ENCODE measurements at places on chromosomes 16 and 17. TPM values are rescaled to one million over a fixed set of nuclear protein-coding genes. Genes with fewer than 3 reads are reported as not detected.
A peak's percentile ranks its signal among the peaks of the same experiment; 100 is the strongest.

VAT1L gene
- polyA plus RNA-seq, result 14.8 TPM

DNA sequence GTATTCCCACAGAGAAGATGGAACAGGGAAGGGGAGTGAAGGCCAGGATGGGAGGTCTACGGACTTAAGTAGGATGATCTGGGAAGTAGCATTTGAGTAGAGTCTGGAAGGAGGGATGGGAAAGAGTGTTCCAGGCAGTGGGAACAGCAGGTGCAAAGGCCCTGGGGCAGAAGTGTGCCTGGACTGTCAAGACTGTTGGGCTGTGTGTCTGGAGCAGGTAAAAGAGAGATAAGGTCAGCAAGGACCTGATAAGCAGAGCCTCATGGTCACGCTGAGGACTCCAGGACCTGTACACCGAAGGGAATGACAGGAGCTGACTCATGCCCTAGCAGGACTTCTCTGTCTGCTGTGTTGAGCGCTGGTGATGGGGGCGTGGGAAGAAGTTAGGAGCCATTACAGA is 723 bp upstream of the CARD14 start:
- peaks cover 10% of the 10 kb centered on the region for H3K27me3 ChIP-seq
- DNase-seq, result no peak
- H3K4me1 ChIP-seq, result no peaks in the 10 kb centered on the region
- no peaks in the 10 kb centered on the region for H3K36me3 ChIP-seq
- H3K27ac ChIP-seq, result no peak overlapping the region

NXPH3 gene
- polyA plus RNA-seq, result 0.52 TPM

GRCh38 chr17:10010752-10011151 is 105.7 kb upstream of the RCVRN start:
- no peak overlapping the region for H3K4me3 ChIP-seq
- DNase-seq, result no peak
- H3K27me3 ChIP-seq, result no peaks in the 10 kb centered on the region
- H3K4me1 ChIP-seq, result no peaks in the 10 kb centered on the region

- DNase-seq, result no peak
- no peak overlapping the region for H3K4me3 ChIP-seq
- H3K27me3 ChIP-seq, result no peaks in the 10 kb centered on the region
- no peaks in the 10 kb centered on the region for H3K36me3 ChIP-seq
Observed at GRCh38 chr16:26599785-26600104, 467.0 kb upstream of the C16orf82 start.

DNA sequence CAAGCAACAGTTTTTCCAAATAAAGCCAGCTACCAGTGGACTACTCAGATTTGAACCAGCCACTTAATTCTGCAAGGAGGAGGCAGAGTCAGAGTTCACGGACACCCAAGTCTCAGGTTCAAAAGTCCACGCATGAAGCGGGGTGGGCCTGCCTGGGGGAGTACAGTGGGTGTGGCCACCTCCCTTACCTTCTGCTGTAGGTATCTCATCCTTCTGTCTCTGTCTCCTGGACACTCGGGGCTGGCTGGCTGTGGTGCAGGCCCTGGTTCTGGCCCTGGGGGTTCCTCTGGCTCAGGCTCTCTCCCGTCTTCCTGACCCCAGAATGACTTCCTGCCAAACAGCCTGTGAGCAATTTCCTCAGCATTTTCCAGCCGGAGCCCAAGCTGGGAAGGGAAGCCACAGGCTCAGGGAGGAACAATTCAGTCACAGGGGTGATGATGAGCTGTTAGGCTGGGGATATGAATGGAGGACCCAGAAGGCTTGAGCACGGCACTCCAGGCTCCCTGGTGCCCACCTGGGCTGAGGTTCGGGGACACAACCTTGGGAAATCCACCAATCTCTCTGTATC is 101.9 kb downstream of the LITAF start:
- no peaks in the 10 kb centered on the region for H3K27me3 ChIP-seq
- no peak overlapping the region for H3K4me3 ChIP-seq
- no peak for DNase-seq

PHOSPHO1 gene
- polyA plus RNA-seq, result 2.3 TPM

- H3K27me3 ChIP-seq, result peaks cover 4% of the 10 kb centered on the region
- DNase-seq, result no peak
- H3K36me3 ChIP-seq, result no peaks in the 10 kb centered on the region
- H3K4me3 ChIP-seq, result no peak overlapping the region
- H3K4me1 ChIP-seq, result no peaks in the 10 kb centered on the region
Observed at GRCh38 chr16:55471448-55472097, 7.4 kb upstream of the MMP2 start.

DNA sequence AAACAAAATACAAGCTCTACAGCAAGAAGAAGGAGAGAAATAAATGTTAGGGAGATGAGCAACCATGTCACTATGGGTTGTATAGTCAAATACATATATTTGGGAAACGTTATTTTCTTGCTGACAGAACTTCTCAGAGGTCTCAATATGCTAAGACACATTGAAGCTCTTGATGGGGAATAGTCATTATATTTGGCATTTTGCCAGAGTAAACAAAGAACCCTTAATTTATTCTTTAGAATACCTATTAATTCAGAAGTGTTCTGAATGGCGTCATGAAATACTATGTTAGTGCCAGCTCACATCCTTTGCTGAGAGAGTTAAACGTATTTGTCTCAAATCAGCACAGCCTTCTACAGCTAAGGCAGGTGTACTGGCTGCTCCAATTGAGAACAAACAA is 458.9 kb downstream of the CDH13 start:
- H3K27me3 ChIP-seq, result peaks cover 2% of the 10 kb centered on the region
- no peaks in the 10 kb centered on the region for H3K36me3 ChIP-seq
- no peaks in the 10 kb centered on the region for H3K4me1 ChIP-seq
- no peak overlapping the region for H3K4me3 ChIP-seq

- H3K4me1 ChIP-seq, result peaks cover 46% of the 10 kb centered on the region
- no peaks in the 10 kb centered on the region for H3K27me3 ChIP-seq
- H3K4me3 ChIP-seq, result peak overlapping the region; percentile 78
- peak; percentile 81 for DNase-seq
- H3K27ac ChIP-seq, result peak overlapping the region; percentile 100
Observed at GRCh38 chr17:28746611-28747050, 2.8 kb downstream of the TRAF4 start.

CA7 gene
- polyA plus RNA-seq, result 12.1 TPM

LRRC37A gene
- polyA plus RNA-seq, result 6.2 TPM

SLC35G6 gene
- 0.52 TPM for polyA plus RNA-seq

FASN gene
- polyA plus RNA-seq, result 34.7 TPM

CMTM1 gene
- 3.4 TPM for polyA plus RNA-seq

CDH5 gene
- polyA plus RNA-seq, result 20.2 TPM

KRTAP9-8 gene
- polyA plus RNA-seq, result not detected

RNF43 gene
- polyA plus RNA-seq, result 29.9 TPM

DNA sequence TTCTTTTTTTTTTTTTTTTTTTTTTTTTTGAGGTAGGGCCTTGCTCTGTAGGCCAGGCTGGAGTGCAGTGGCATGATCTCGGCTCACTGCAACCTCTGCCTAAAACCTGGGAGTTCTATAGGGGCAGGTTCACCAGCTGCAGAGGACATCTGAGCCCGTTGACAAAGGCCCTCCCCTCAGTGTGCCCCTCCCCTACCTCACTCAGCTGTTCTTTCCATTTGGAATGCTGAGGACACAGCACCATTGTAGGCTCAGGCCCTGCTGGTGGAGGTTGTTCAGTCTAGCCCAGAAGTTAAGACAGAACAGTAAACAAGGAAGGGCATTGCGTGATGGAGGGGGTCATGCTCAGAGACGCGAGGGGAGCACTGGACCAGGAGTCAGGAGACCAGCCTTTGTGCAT is 21.8 kb upstream of the KIF19 start:
- H3K36me3 ChIP-seq, result no peaks in the 10 kb centered on the region
- DNase-seq, result no peak
- H3K27ac ChIP-seq, result no peak overlapping the region

GIT1 gene
- polyA plus RNA-seq, result 37.6 TPM

CACNA1H gene
- polyA plus RNA-seq, result 9.8 TPM

BRICD5 gene
- 10.5 TPM for polyA plus RNA-seq

Measured in large intestine (tissue), 12 donors.